Ovary (tissue), 10 donors: ENCODE measurements at places on chromosomes 5 and 9. TPM values are rescaled to one million over a fixed set of nuclear protein-coding genes. Genes with fewer than 3 reads are reported as not detected.

The NFIL3 gene
- 71.4 TPM for total RNA-seq

The SLC36A1 gene
- 9.7 TPM for total RNA-seq

The SLC6A7 gene
- total RNA-seq, result not detected

The DHFR gene
- 5.1 TPM for total RNA-seq

The PCDHA1 gene
- total RNA-seq, result not detected

The MCTP1 gene
- 11.4 TPM for total RNA-seq

The F12 gene
- not detected for total RNA-seq

The CCL28 gene
- 1.8 TPM for total RNA-seq

The PDLIM4 gene
- total RNA-seq, result 48.7 TPM

The WDR38 gene
- total RNA-seq, result 1.2 TPM

The IL9 gene
- not detected for total RNA-seq

The VPS13A gene
- 13.4 TPM for total RNA-seq

The CYSTM1 gene
- 46.6 TPM for total RNA-seq

The PFN3 gene
- total RNA-seq, result not detected

The HSPB3 gene
- 1.0 TPM for total RNA-seq

The ANKRD20A1 gene
- total RNA-seq, result 1.7 TPM
